CD4-positive, alpha-beta T cell treated with Interleukin-6 at 100 ng/mL for 8 hours (primary cell): ENCODE measurements at places on chromosomes 2 and 18.

GRCh38 chr2:11753452-11753885, 7.0 kb downstream of the LPIN1 start:
- peak; percentile 61 for DNase-seq

DNA sequence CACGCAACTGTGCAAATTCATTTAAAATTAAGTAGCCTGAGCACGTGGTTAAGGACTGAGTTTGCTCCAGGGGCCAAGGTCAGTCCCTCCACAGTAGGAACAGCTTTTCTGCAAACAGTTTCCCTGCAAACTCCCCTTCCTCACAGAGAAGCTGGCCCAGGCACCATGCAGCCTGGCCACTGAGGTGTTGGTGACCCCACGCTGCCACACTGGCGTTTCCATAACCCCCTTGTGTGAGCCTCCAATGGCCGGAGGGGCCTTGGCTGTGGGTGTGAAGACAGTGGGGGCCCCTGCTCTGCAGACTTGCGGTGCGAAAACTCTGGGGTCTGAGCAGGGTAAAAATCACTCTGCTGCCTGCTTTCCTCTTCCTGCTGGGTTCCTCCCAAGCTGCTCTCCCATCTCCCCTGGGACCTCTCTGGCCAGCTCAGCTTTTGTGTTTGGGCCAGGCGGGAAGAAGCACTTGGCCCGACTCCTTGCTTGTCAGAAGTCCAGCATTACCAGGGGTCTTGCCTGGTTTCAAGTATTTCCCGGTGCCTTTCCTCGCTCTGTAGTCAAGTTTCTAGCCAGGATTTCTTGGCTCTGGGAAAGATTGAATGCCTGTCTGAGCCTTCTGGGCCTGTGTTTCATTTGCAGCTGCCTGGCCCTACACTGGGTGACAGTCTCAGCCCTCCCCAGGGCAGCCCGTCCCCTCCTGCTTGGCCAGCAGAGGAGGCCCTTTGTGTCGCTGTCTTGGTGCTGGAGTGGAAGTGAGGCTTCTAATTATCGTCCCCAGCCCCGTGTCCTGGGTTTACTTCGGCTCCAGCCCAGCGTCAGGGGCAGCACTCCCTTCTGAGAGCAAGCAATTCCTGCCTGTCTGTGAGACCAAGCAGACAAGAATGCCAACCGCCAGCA, 131.4 kb upstream of the SLC1A4 start:
- no peak for DNase-seq

- peak; percentile 46 for DNase-seq
These were observed 44.6 kb downstream of the FAM124B start for GRCh38 chr2:224357098-224357901.

- DNase-seq: no peak
These were observed 53.5 kb downstream of the VSNL1 start for GRCh38 chr2:17593841-17594491.

DNA sequence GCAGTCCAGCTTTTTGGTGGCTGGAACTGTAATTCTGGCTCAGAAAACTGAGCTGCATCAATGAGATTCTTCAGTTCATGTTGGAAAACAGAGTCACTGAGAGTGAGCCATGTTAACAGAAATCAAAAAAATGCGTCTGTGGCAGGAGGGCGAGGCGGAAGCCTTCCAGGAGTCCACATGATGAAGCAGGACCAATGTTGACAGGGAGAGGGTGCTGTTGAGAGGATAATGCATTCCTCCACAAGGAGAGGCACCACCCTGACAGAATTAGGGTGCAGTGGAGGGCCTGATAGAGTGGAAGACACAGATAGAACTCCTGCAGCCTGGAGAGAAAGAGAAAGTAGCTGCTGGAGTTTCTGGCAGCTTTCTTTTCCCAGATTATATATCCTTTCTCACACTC, 111.5 kb downstream of the MGAT5 start:
- no peak for DNase-seq

GRCh38 chr18:11842562-11842961, 8.7 kb upstream of the CHMP1B start:
- DNase-seq: no peak

- DNase-seq: no peak
These were observed 38.9 kb upstream of the OTOF start for GRCh38 chr2:26516781-26517180.

- DNase-seq: no peak
These were observed 146.7 kb upstream of the VWC2L start for GRCh38 chr2:214264171-214264570.

DNA sequence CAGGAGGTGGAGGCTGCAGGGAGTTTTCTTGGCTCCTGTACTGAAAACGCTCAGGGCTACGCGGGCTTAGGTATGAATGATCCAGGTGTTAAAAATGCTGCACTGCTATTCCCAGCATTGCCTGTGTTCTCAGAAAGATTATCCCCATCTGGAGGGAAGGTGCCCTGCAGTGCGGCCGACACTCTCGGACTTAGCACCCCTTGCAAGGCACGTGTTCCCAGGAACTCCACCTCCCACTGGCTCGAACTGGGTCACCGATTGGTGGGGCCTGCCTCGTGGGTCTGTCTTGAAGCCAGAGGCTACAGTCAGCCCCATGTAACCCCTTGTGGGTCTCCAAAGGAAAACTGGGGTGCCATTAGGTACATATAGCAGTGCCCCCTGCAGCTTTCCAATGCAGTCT, 25.7 kb downstream of the ANO7 start:
- no peak for DNase-seq
